ENCODE measurements at places on chromosomes 12 and 14.

DNA sequence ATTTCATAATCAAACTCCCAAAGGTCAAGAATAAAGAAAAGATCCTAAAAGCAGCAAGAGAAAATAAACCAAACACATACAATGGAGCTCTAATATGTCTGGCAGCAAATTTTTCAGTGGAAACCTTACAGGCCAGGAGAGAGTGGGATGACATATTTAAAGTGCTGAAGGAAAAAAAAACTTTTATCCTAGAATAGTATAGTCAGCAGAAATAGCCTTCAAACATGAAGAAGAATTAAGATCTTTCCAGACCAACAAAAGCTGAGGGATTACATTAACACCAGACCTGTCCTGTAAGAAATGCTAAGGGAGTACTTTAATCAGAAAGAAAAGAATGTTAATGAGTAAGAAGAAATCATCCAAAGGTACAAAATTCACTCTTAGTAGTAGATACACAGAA lies 215.7 kb upstream of the IGF1 start:
- no peak for DNase-seq

DNA sequence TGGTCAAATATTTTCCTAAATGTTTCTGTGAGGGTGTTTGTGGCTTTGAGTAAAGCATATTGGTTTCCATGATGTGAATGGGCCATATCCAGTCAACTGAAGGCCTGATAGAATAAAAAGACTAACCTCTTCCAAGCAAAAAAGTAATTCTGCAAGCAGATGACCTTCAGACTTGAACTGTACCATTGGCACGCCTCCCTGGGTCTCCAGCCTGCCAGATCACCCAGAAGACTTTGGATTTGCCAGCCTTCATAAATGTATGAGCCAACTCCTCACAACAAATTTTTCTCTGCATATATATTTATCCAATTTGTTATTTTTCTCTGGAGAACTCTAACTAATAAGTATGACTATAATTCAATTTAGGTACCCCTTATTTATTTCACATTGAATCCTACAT lies 190.3 kb downstream of the KIF21A start:
- no peak for DNase-seq

GRCh38 chr14:91390165-91390778 lies 27.3 kb downstream of the CCDC88C start:
- DNase-seq, result no peak

- no peak for DNase-seq
Measured at GRCh38 chr14:34180434-34180833, 229.6 kb upstream of the EGLN3 start.

GRCh38 chr12:95205685-95206084 lies 11.6 kb downstream of the FGD6 start:
- no peak for DNase-seq

GRCh38 chr14:35854696-35855270 lies 28.6 kb downstream of the BRMS1L start:
- DNase-seq, result no peak

GRCh38 chr14:77126461-77126990 lies 15.1 kb downstream of the ZDHHC22 start:
- no peak for DNase-seq

- DNase-seq, result no peak
Measured at GRCh38 chr12:20442322-20442721, 74.0 kb downstream of the PDE3A start.

DNA sequence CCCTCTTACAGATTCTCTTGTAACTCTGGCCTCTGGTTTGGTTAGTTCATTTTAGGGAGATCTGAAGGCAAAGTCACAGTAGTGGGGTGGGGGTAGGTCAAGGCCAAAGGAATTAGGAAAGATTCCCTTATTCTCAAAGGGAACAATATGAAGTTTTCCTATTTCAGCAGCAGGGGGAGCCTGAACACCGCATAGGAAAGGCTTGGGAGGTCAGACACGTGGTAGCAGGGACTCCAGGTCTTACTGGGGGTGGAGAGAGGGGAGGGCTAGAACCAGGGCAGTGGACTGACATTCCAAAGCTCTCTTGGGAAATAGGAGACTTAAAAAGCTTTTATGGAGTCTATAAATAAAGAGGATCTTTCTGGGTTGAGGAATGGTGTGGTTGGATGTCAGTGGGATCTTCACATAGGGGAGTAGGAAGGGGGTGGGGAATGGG lies 1.3 kb downstream of the ZC3H10 start:
- peak; percentile 55 for DNase-seq

Data from activated T-cell treated with anti-CD3 and anti-CD28 coated beads, Interleukin-2, amount 50 U/mL, for 4 hours (primary cell).